ENCODE measurements at places on chromosomes 6 and 20.

- no peak for DNase-seq
Observed at GRCh38 chr20:64247307-64247618, 8.3 kb upstream of the PCMTD2 start.

GRCh38 chr6:110233770-110234374 lies 53.6 kb downstream of the CDC40 start:
- DNase-seq: no peak

GRCh38 chr6:82006027-82006738 lies 241.4 kb downstream of the IBTK start:
- DNase-seq: no peak

- no peak for DNase-seq
Observed at GRCh38 chr20:57394121-57395082, 3.2 kb downstream of the RBM38 start.

- no peak for DNase-seq
Observed at GRCh38 chr6:131378874-131379273, 194.2 kb upstream of the ARG1 start.

DNA sequence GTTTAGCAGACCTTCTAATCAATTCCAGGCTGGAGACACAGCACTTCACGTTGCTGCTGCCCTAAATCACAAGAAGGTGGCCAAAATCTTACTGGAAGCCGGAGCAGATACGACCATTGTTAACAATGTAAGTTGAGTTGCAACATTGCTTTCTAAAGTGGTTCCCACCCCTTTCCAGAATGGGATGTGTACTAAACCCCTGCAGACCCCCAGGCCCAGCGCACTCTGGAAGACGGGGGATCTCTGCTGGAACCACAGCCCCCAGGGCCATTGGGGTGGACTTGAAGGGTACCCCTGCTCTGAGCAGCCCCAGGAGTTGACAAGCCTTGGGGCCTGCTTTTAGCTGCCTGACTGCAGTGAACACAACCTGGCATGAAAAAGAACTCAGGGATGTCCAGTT lies 22.0 kb downstream of the LYRM2 start:
- DNase-seq: no peak

- DNase-seq: no peak
Observed at GRCh38 chr20:38063911-38064530, 30.5 kb downstream of the RPRD1B start.

- no peak for DNase-seq
Observed at GRCh38 chr6:30884521-30885480, 482 bp downstream of the DDR1 start.

DNA sequence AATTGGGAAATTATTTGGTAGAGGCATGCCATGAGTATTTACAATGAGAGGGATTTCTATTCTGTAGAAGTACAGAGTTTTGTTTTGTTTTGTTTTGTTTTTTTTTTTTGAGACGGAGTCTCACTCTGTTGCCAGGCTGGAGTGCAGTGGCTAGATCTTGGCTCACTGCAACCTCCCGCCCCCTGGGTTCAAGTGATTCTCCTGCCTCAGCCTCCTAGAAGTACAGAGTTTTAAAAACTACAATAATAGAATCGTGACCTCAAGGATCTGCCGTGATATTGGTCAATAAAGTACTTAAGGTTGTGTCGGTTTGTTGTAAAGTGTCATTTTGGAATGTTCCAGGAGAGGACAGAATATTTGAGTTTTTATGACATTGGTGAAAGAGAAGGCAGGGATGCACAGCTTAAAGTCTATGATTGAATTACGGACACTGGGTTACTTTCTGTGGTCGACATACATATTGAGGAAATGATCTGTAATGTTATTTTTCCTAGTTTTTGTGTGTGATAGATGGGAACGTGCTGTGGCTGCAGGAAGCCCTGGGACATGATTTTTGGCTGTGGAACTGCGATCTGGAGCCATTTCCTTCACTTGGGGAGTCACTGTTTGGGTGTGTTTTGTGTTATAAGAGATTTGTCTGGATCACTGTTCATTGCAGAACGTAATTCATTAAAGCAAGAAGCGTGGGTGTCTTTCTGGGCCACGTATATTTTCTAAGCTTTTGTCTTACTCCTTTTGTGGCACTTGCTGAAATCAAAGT lies 59.6 kb downstream of the TIAM2 start:
- no peak for DNase-seq

DNA sequence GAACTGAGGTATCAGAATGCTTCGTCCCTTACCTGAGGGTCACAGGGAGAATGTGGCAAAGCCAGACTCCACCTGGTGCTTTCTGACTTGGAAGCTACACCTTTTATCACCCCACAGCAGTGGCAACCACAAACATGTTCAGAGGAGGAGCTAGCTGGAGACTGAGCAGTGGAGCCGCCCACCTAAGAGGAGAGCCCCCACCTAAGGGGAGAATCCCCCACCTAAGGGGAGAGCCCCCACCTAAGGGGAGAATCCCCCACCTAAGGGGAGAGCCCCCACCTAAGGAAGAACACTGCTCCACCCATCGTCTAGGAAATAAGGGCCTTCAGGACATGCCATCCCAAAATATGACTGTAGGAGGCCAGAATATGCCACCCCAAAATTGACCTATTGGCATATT lies 4.0 kb downstream of the SLC52A3 start:
- no peak for DNase-seq

GRCh38 chr20:15564981-15565380 lies 1008.3 kb downstream of the KIF16B start:
- no peak for DNase-seq

DNA sequence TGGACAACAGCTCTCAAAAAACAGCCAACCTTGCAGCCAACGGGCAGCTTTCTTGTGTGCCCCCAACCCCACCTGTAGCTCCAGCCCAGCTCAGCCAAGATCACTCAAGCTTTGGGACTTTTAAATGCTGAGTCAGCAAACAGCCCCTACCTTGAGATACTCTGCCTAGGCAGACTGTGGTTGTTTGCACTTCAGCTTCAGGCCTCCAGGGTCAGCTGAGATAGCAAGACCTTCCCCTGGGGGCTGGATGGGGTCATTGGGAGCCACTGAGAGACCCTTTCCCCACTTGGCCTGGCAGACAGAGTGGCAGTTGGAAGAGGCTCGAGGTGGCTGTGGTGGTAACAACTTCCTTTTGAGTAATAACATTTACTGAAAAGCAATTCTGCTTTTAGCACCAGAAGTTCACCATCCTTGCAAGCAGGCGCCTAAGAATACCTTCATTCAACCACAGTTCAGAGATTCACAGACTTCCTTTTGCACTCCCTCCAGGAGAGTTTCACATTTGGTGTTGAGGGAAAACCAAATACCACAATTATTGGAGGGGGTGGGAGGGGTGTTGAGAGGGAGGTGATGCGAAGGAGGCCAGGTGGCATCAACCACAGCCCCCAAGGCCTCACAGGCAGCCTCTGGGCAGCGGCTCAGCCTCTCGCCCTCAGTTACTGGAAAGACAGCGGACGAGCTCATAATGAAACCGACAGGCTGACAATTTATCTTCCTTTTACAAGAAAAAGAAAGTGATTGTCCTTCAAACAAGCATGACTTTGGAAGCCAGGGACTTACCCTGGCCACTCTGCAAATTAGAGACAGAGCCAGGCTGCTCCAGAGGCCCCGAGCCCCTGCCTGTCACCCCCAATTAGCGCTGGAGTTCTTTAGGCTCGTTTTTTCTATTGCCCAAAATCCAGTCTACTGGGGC lies 148.1 kb downstream of the CEBPB start:
- DNase-seq: no peak

DNA sequence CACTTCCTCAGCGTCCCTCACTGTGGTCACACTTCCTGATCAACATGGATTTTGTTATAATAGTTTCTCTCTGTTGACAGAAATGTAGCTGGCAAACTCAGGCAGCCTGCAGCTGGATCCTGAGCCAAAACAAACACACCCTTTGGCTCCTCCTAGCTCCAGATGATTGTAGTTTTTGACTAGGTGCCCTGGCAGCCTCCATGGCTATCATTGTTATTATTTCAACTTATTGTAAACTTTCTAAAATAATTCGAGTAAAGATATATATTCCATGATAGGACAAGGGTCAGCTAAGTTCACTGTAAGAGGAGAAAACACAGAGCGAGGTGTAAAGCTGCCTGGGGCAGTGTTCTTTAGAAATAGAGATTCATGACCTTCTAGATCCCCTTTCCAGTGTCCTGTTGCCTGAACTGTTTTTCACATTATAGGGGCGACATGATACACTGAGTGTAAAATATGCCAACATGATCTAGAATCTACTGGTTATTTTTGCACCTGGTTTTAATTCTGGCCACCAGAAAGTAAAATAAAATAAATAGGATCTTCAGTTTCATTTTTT lies 98.2 kb upstream of the HDGFL1 start:
- no peak for DNase-seq

GRCh38 chr20:6418732-6419131 lies 295.9 kb upstream of the FERMT1 start:
- DNase-seq: no peak

- DNase-seq: no peak
Observed at GRCh38 chr6:148379481-148379880, 36.8 kb downstream of the SASH1 start.

GRCh38 chr6:82196161-82196560 lies 51.4 kb downstream of the IBTK start:
- no peak for DNase-seq

DNA sequence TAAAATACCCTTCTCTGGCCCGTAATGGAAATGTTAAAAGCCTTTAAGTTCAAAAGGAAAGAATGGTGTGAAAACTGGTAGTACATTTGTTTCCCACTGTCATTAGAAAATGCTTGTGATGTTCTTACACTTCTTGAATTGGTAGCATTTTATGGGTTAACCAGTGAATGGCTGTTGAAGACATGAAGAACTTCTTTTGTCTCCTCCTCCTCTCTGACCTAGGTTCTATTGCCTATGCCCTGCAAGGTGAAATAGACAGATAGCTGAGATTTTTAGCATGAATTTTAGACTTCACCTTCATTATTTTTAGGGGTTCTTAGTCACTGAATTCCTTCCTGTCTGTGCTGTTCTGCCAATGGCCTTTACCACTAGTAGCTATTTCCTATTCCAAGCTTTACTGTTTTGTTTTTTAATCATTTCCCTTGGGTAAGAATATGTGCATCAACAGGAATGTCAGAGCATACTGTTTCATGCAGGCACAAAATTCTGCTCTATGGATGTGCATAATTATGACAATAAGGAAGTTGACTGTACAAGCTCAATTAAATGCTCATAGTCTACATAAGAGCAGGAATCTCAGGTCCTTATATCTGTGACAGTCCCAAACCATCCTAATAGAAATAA lies 4.9 kb downstream of the TNFAIP3 start:
- no peak for DNase-seq

- DNase-seq: no peak
Observed at GRCh38 chr6:36355819-36356218, 19.1 kb upstream of the BNIP5 start.

DNA sequence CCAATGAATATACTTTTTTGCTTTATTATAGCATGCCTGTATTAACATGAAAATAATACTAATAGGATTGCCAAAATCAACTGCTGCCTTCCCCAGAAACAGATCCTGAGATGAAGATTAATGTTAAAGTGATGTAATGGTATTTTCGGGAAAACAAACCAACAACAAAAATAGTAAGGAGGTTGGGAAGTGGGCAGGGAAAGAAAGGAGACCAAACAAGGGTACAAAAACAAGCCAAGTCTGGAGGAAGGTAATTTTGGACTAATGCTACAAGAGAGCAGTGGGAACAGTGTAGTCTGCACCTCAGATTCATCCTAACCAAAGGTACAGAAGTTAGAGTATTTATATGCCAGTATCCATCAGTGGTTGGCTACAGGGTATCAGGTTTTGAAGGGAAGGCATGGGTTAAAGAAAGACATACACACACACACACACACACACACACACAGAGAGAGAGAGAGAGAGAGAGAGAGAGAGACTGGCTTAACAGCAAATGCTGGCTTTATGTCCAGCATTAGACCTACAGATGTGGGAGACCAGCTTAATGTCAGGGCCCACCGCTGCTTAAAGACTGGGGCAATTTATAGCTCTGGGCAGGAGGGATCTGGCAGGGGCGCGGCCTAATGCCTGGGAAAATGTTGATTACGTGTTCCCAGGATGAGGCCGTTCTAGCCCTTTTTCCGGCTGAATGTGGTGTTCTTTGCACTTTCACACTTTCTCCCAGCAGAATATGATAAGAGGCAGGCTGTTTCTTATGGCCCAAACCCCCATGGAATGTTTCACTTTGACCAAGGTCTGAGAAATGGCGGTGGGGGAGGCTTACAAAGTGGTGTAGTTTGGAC lies 3.8 kb upstream of the SLC17A1 start:
- DNase-seq: no peak

DNA sequence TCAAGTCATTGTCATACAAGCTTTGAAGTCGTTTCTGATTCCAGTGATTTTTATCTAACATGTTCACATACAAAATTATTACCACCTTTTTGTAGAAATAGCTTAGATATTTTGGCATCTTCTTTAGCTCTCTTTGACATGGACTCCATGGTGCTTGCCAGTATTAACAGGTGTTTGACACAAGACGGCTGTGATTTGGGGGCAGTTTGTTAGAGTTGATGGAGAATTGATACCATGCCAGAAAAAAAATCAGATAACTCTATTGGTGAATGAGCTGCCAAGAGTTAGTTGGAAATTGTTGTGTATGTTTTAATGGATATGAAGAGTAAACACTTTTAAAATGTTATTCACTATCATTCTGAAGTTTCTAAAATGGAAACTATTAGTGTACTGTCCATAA lies 146.6 kb upstream of the LAMP5 start:
- no peak for DNase-seq

DNA sequence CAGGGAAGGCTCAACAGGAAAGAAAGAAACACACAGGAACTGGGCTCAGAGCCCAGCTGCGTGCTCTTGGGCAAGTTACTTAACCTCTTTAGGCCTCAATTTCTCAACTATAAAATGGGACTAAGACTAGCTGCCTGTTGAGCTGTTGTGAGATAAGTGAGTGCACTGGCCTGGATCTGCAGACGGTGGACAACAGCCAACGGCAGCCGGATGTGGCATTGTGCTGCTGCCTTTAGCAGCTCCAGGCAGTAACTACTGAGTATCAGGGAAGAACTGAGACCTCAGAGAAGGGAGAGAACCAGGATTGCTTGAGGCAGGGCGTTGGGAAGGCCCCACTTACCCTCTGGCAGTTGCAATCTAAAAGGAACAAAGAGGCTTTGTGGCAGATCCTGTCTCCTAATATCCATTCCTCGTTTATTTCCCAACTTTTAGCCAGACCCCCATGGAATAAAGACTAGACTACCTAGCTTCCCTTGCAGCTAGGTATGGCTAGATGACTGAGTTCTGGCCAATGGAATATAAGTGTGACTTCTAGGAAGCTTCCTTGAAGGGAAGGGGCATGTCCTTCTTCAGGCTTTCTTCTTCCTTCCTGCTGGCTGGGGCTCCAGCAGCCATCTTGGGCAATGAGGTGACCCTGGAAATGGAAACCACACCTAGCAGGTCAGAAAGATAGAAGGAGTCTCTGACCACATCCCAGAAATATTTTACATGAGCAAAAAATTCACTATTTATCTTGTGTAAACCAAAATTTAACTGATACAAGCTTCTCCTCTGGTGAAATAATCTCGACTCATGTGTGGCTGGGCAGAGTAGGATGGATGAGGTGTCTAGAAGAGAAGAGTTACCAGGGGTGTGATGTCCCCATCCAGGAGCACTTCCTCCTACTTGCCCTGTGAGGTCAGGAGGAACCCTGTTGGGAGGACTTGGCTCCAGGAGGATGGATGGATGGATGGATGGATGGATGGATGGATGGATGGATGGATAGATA lies 67.6 kb downstream of the MRPL14 start:
- no peak for DNase-seq
